ENCODE measurements at places on chromosomes 6 and 20.

DNA sequence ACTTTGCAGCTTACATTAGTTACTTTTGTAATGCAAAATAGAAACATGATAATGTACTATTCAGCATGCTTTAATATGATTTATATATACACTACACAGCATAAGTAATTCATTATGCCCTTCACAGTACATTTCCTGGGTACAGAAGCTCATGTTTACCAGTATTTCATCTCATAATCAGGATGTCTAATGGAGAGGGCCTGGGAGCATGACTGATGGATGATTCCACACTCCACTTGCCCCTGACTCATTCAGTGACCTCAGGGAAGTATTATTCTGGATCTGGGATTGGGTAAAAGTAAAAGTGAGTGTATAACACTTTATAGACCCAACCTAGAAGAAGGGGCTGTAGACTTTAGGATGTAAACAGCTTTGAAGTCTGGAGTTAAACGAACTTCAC is 31.4 kb upstream of the BACH2 start:
- DNase-seq = no peak

- DNase-seq = no peak
Measured at GRCh38 chr6:31575335-31575901, at the start of gene TNF. TSS of gene TNF (plus strand) at chr6:31575565. CDS start at chr6:31575742, 177 bp downstream.

- DNase-seq = peak; percentile 11
Measured at GRCh38 chr20:20939006-20939405, 167.2 kb downstream of the LINC00237 start.

GRCh38 chr6:2035046-2035445 is 210.4 kb downstream of the GMDS start:
- no peak for DNase-seq

- no peak for DNase-seq
Measured at GRCh38 chr6:140319209-140319608, 944.8 kb upstream of the CITED2 start.

DNA sequence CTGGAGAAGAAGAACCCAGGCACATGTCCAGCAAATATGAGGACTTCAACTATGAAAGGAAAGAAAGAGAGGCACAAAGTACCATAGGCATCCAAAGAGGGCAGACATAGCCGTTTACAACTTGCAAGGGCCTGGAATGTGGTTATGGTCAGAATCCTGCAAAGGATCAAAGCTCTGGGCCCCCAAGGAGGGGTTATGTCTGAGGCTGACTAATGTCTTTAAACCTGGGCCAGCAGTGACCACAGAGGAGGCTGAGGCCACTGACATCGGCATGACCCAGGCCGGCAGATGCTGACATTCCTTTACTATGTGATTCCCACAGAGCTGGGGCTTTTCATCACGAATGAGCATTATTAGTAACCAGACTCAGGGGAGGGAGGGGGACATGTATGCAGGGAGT is 861.1 kb downstream of the DHX35 start:
- DNase-seq = no peak

- no peak for DNase-seq
Measured at GRCh38 chr20:23368316-23369071, 6.5 kb downstream of the GZF1 start.

DNA sequence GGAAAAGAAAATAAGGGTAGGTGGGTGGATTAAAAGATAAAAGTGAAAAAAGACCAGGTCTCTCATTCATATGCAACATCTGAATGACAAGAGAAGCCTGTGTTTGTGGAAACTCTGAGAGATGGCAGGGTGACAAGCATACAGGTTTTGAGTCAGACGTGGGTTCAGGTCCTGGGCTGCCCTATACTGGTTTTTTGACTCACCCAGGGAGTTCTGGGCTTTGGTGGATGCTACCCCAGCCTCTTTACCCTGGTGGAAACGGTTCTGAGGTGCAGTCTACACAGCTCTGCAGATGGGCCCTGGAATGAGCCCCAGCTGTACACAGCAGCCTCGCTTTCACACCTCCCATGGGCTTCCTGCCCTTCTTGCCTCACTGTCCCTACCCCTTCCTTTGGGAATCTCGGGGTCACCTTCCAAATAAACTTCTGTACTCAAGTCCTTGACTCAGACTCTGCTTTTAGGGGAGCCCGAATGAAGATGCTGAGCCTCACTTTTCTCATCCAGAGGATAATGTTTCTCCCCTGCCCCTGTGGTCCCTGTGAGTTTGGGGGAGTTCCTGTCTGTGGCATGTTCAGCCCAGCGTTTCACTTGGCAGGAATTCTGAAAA is 77.7 kb upstream of the CLDN20 start:
- DNase-seq = no peak

- no peak for DNase-seq
Measured at GRCh38 chr20:58747211-58747610, 54.6 kb downstream of the NPEPL1 start.

DNA sequence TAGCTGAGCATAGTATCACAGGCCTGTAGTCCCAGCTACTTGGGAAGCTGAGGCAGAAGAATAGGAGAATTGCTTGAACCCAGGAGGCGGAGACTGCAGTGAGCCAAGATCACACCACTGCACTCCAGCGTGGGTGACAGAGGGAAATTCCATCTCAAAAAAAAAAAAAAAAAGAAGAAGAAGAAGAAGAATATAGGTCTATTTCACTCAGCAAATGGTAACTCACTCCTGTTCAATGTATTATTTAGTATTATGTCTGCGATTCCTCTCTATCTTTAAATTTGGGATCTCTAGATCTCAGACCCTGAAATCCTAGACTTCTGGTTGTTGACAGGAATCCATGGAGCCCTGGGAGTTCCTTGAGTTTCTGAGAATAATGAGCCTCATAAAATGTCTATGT is 98.6 kb downstream of the HFE start:
- no peak for DNase-seq

DNA sequence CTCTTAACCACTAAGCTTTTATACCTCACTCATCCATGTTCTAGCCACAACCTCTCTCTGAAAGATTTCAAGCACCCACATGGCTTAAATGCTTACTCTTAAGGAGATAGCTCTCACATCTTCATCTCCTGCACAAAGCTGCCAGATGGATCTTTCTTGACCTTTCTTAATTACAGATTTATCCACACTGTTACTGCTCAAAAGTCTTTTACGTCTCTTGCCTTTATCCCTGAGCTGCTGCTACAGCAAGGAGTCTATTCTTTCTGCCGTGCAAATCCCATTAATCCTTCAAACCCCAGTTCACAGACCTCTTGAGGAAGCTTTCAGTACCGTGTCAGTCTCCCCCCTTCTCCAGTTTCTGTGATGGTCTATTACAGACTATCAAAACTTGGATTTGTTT is 54.6 kb downstream of the B4GALT5 start:
- no peak for DNase-seq
